ENCODE measurements at places on chromosomes 5 and 9.
A peak's percentile ranks its signal among the peaks of the same experiment; 100 is the strongest.

DNA sequence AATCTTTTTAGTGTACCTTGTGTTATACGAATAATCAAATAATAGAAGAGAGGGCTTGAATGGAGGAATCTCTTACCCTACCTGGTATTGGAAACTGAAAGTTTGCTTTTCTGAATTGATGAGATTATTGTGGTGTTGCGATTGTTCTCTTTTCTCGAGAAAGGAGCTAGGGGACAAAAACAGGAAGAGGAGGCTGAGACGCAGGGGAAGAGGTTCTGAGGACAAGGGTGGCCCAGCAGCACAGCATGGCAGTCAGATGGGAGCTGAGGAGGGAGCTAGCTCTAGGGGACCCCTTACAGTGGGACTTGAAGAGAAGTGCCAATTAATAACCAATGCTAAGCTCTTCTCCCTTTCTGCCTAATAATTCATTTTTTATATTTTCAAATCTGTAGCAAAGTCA, 183.3 kb upstream of the DMAC1 start:
- H3K4me3 ChIP-seq, result no peak overlapping the region
- no peaks in the 10 kb centered on the region for H3K36me3 ChIP-seq
- H3K4me1 ChIP-seq, result no peaks in the 10 kb centered on the region
- no peak overlapping the region for H3K27ac ChIP-seq

DNA sequence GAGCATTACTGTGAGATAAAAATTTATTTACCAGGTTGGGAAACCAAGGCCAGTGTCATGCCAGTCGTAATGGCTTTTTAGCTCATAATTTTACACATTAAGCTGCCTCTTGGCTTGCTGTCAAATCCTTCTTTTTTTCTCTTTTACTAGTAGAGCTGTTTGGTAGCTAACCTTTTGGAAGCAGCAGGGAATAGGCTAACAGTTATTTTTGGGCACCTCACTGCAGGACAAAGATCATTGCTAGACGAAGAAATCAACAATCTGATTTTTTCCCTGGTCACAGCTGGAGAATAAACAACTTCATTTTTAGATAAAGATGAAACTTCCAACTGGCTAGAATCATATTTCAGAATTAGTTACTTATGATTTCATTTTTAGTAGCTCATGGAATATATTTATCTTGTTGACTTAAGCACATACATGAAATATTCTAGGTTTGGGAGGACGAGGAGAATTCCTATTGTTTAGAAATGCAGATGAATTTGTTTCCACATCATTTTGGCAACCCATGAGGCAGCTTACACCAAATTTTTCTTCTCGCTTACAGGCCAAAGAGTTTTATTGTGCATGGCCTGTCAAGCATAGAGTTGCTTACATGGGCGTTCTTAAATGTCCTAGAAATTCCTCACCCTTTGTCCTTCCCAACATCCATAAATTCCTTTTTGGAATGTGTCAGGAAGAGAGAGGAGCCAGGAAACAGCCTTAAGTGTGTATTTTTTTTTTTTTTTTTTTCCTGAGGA, 19.6 kb downstream of the TNC start:
- no peak for DNase-seq
- H3K27ac ChIP-seq, result no peak overlapping the region
- H3K4me3 ChIP-seq, result no peak overlapping the region

- H3K27ac ChIP-seq, result no peak overlapping the region
- H3K27me3 ChIP-seq, result no peaks in the 10 kb centered on the region
- no peak for DNase-seq
- no peaks in the 10 kb centered on the region for H3K36me3 ChIP-seq
- H3K4me1 ChIP-seq, result no peaks in the 10 kb centered on the region
Measured at GRCh38 chr5:33065131-33065530, 354.0 kb downstream of the NPR3 start.

DNA sequence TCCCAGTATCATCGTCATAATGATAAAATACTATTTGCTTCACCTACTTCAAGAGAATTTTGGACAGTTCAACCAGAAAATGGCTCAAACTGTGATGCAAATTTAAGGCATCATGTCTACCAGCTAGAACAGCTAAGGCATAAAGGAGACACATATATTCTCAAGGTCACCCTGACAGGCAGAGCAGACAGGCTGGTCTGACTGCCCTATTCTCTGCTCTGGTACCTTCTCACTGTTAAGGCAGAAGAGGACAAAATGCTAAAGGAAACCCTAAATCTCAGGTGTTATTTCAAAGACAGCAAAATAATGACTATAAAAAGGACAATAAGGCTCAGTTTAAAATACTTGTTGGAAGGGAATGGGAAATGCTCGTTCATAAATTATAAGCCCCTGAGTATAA, 87.2 kb downstream of the MRPS27 start:
- peaks cover 9% of the 10 kb centered on the region for H3K36me3 ChIP-seq
- no peak for DNase-seq
- H3K27me3 ChIP-seq, result no peaks in the 10 kb centered on the region
- H3K4me1 ChIP-seq, result peaks cover 8% of the 10 kb centered on the region

- H3K27me3 ChIP-seq, result no peaks in the 10 kb centered on the region
- no peak overlapping the region for H3K27ac ChIP-seq
- no peaks in the 10 kb centered on the region for H3K36me3 ChIP-seq
- DNase-seq, result peak; percentile 32
- no peaks in the 10 kb centered on the region for H3K4me1 ChIP-seq
Measured at GRCh38 chr5:958701-959571, 49.7 kb upstream of the NKD2 start.

DNA sequence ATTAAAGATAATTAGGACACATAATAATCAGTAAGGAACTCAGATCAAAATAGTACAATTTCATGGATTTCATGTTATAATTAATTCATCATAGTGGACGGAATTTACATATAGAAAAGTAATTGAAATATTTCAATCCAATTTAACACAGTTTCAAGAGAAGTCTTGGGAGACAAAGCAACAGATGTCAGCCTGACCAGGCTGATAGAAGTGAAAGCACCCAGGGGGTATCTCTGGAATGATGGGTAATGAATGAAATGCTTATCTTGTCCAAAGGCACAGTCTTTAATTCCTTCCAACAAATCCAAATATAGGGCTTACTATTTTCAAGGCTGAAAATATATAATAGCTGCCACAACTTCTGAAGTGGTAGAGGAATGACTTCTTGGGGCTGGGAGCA, 629.3 kb upstream of the RGMB start:
- no peak overlapping the region for H3K27ac ChIP-seq
- no peak overlapping the region for H3K4me3 ChIP-seq
- H3K36me3 ChIP-seq, result peaks cover 1% of the 10 kb centered on the region
- no peaks in the 10 kb centered on the region for H3K4me1 ChIP-seq
- DNase-seq, result no peak

GRCh38 chr5:115857626-115858349, 16.1 kb downstream of the AP3S1 start:
- no peaks in the 10 kb centered on the region for H3K27me3 ChIP-seq
- no peak for DNase-seq
- H3K36me3 ChIP-seq, result peaks cover 3% of the 10 kb centered on the region
- H3K4me1 ChIP-seq, result no peaks in the 10 kb centered on the region
- H3K4me3 ChIP-seq, result no peak overlapping the region

- H3K27me3 ChIP-seq, result no peaks in the 10 kb centered on the region
- H3K36me3 ChIP-seq, result peaks cover 13% of the 10 kb centered on the region
- DNase-seq, result no peak
- no peak overlapping the region for H3K4me3 ChIP-seq
- H3K27ac ChIP-seq, result no peak overlapping the region
Measured at GRCh38 chr5:96101358-96102089, 139.9 kb upstream of the ELL2 start.

DNA sequence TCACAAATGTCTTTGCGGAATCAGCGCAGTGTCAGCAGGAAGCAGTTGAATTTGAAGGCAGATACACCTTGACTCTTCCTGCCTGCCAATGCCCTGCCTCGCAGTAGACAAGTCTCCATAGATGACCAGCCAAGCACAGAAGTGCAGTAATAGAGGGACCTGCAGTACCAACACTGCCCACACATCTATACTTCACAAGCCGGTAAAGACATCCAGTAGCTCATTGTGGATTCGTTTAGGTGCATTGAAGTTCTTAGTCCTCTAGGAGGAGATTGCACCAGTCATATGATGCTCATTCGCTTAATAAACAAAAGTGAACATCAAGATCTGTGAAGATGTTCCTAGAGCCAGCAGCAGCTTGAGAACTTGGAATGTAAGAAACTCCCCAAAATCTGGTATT, 7.1 kb upstream of the IFNA2 start:
- no peak overlapping the region for H3K27ac ChIP-seq
- peak; percentile 68 for DNase-seq
- H3K36me3 ChIP-seq, result no peaks in the 10 kb centered on the region
- H3K27me3 ChIP-seq, result no peaks in the 10 kb centered on the region

DNA sequence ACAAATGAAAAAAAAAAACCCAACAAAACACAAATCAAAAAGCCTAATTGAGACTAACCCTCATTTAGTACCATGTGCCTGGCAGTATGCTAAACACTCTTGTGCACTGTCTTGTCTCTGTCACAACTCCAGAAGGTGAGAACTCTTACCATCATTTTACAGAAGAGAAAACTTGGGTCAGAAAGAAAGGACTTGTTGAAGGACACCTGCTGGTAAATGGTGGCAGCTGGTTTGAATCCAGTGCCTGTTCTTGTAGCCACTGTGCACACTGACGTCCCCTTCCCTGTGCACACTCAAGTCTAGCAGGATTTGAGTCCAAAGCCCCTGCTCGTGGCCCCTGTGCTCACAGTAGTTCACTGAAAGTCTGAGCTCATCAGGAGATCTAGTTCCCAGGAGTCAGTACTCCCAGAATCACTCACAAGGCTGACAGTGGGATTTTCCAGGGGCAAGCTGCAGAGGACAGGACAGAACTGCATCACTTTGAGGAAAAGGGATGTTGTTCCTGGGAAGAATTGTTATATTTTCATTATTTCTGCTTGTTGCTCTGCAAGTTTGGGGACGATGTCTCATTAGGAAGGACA, 43.0 kb upstream of the HSD17B4 start:
- H3K27me3 ChIP-seq, result no peaks in the 10 kb centered on the region
- H3K36me3 ChIP-seq, result no peaks in the 10 kb centered on the region
- no peaks in the 10 kb centered on the region for H3K4me1 ChIP-seq
- no peak overlapping the region for H3K27ac ChIP-seq
- H3K4me3 ChIP-seq, result no peak overlapping the region
- no peak for DNase-seq

GRCh38 chr9:106866243-106866642, 3.3 kb downstream of the ZNF462 start:
- peaks cover 45% of the 10 kb centered on the region for H3K36me3 ChIP-seq
- H3K27ac ChIP-seq, result no peak overlapping the region
- H3K27me3 ChIP-seq, result no peaks in the 10 kb centered on the region
- H3K4me1 ChIP-seq, result peaks cover 29% of the 10 kb centered on the region

- H3K36me3 ChIP-seq, result no peaks in the 10 kb centered on the region
- no peak for DNase-seq
- no peaks in the 10 kb centered on the region for H3K27me3 ChIP-seq
- H3K4me3 ChIP-seq, result no peak overlapping the region
Measured at GRCh38 chr9:123609844-123610243, 253.8 kb downstream of the CRB2 start.

DNA sequence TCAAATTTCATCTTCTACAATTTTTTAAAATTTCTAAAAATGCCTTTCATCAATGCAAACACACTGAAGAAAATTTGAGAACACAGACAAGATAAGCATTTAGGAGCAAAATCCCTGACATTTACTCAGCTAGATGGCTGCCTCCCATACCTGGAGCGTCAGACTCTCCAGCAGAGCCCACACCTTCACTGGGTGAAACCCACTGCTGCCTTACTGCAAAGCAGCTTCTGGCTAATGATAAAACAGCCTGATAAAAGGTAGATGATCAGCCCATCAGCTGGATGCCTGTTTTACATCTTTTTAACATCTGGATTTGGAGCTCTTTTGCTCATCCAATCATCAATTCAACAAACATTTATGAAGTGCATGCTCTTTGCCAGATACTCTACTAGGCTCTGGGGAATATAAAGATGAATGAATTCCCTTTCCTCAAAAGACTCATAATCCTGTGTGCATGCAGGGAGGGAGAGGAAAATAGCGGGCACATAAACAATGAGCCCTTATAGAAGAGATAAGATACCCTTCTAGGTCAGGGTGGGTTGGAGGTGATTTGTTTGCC, 271.2 kb downstream of the SAXO1 start:
- no peaks in the 10 kb centered on the region for H3K4me1 ChIP-seq
- no peak overlapping the region for H3K4me3 ChIP-seq
- no peaks in the 10 kb centered on the region for H3K36me3 ChIP-seq
- no peak overlapping the region for H3K27ac ChIP-seq
- H3K27me3 ChIP-seq, result no peaks in the 10 kb centered on the region
- no peak for DNase-seq

GRCh38 chr5:146902471-146902870, 23.9 kb upstream of the PPP2R2B start:
- peaks cover 2% of the 10 kb centered on the region for H3K36me3 ChIP-seq
- no peak for DNase-seq
- H3K4me3 ChIP-seq, result no peak overlapping the region
- H3K4me1 ChIP-seq, result no peaks in the 10 kb centered on the region

DNA sequence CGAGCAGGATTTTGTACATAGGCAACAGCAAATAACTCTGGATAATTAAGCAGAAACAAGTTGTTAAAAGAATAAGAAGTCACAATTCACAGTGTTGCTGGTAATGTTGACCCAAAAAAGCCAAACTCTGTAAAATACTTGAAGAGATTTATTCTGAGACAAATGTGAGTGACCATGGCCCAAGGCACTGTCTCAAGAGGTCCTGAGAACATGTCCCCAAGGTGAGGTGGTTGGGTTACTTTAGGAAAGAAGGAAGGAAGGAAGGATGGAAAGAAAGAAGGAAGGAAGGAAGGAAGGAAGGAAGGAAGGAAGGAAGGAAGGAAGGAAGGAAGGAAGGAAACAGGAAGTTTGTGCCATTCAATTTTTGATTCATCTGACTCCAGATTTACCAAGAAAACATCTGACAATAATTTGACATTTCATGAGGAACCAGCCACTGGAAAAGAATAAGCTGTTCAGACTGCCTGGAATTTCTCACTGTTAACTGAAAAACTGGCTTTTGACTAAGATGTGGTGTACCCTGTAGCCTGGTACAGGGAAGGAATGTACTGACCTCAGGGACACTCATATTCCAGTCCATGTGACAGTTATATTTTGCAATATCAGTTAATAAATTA, 295.9 kb upstream of the TNC start:
- H3K4me1 ChIP-seq, result no peaks in the 10 kb centered on the region
- H3K27ac ChIP-seq, result no peak overlapping the region
- DNase-seq, result no peak
- no peaks in the 10 kb centered on the region for H3K27me3 ChIP-seq
- no peak overlapping the region for H3K4me3 ChIP-seq

GRCh38 chr9:137972355-137972987, 94.9 kb downstream of the CACNA1B start:
- no peak overlapping the region for H3K4me3 ChIP-seq
- H3K27ac ChIP-seq, result no peak overlapping the region
- DNase-seq, result no peak
